ENCODE measurements at places on chromosomes 7 and 10. TPM values are rescaled to one million over a fixed set of nuclear protein-coding genes. Genes with fewer than 3 reads are reported as not detected.

GRCh38 chr7:25712500-25712899, 439.5 kb upstream of the NFE2L3 start:
- no peak for DNase-seq

- DNase-seq: no peak
Measured at GRCh38 chr10:104267721-104268404, 1.1 kb upstream of the GSTO2 start.

DNA sequence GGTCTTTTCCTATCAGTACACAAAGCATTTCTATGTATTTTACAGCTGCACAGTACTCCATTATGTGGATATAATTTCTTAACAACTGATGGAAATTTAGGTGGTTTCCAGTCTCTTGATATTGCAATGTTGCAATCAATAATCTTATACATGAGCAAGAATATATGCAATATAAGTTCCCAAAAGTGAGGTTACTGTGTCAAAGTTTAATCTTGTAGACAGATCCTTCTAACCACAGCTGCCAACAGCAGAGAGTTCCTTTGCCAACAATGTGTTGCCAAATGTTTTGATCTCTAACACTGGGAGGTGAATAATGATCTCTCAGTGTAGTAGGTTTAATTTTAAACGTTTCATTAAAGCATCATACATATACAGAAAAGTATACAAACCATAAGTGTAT, 54.5 kb downstream of the CUL2 start:
- no peak for DNase-seq

DNA sequence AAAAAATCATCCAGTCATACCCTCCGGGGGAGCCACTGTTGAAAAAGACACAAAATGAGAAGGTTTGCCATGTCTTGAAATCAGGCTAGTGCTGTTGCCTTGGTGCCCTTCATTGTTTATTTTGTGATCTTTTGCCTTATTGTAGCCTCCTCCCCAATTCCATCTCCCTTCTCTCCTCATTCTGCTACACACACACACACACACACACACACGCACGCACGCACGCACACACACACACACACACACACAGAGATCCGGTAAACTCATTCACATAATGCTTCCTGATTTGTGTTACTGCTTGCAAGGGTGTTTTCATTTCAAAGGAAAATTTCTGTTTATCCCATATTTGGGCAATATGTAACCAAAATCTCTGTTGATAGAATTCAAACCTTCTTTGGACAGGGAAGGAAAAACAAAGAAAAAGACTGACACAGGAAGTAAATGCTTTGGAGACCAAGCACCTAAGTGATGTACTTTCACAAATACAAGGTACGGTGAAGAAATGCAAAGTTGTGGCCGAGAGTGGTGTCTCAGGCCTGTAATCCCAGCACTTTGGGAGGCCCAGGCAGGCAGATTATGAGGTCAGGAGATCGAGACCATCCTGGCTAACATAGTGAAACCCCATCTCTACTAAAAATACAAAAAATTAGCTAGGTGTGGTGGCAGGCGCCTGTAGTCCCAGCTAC, 141.1 kb upstream of the CDK13 start:
- DNase-seq: no peak

GRCh38 chr10:70679498-70679897, 7.2 kb downstream of the ADAMTS14 start:
- no peak for DNase-seq

DNA sequence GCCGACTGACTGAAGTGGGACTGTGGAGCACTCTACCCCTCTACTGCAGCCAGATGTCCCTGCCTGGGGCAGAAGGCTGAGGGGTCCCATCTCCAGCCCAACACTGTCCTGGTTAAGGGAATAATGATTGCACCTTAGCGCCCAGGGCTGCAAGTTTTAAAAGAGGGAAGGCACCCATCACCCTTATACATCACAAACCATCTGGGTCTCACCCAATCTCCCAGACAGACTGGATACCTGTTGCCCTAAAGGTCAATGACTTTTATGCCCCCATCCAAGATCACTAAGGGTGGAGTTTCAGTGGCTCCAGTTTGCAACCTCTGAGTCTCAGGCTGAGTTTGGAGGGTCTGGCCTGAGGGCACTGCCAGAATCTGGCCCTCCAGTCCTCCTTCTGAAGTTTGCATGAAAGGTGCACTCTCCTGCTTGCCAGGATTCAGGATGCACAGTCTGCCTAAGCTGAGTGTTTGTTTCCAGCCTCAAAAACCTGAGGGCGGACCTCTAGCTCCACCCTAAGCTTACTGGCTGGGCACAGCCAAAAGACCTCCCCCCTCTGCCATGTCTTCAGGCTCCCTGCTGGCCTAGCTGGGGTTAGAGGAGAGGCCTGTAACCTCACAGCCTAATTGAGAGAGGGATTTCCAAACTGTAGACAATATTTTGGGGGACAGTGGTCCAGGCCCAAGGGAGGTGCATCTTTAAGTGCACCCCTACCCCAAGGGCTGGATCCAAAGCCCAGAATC, 2.5 kb upstream of the EMX2 start:
- no peak for DNase-seq

- DNase-seq: no peak
Measured at GRCh38 chr10:44307691-44308090, 77.2 kb downstream of the CXCL12 start.

Gene PRSS1
- total RNA-seq: not detected

- DNase-seq: no peak
Measured at GRCh38 chr7:155676052-155676451, 31.6 kb downstream of the RBM33 start.

Gene ANKRD26
- total RNA-seq: 14.2 TPM

DNA sequence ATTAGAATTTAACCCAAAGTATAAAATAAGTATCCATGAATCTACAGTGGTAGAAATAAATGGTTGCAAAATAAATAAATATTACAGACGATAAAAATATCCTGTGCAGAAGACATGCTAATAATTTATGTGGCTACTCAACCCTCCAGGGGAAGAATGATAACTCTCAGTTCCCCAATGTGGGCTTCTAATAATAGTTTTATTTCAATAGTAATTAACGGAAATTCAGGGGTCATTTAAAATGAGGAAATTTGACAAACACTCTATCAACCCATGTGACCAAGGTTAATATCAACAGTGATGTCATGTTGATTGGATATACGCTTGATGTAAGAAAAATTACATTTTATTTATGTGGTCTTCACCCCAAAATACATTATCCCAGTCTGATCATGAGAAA, 1082.6 kb upstream of the LRRTM3 start:
- DNase-seq: no peak

All from natural killer cell treated with Interleukin-12 subunit alpha and Interleukin-12 subunit beta and Interleukin-15 and Interleukin-18, amount 100 ng/mL, for 72 hours (primary cell).